Mononuclear cell (primary cell): ENCODE measurements at places on chromosomes 7 and 10. TPM values are rescaled to one million over a fixed set of nuclear protein-coding genes. Genes with fewer than 3 reads are reported as not detected.

Gene AHR
- total RNA-seq: 490 TPM

Gene LRRN3
- 3.8 TPM for total RNA-seq

Gene ARPC1A
- total RNA-seq: 28.8 TPM

Gene HOXA4
- not detected for total RNA-seq
